Hematopoietic multipotent progenitor cell treated with erythropoietin and hydrocortisone succinate and interleukin-3 and kit ligand, for 8 days (in vitro differentiated cells): ENCODE measurements at places on chromosomes 2 and 18.

GRCh38 chr2:19348692-19349091 is 9.7 kb downstream of the OSR1 start:
- no peak for DNase-seq

- no peak for DNase-seq
These were observed 67.0 kb upstream of the TMEM200C start for GRCh38 chr18:5962362-5962761.

DNA sequence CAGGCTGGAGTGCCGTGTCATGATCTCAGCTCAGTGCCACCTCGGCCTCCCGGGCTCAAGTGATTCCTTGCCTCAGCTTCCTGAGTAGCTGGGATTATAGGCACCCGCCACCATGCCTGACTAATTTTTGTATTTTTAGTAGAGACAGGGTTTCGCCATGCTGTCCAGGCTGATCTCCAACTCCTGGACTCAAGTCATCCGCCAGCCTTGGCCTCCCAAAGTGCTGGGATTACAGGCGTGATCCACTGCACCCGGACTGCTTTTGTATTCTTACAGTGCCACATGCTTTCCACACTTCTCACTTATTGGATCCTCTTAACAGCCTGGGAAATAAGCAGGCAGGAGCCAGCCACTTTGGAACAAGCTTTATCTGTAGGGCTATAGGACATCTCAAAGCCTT is 25.3 kb upstream of the BCL2L11 start:
- no peak for DNase-seq

GRCh38 chr2:45925026-45925425 is 273.6 kb downstream of the PRKCE start:
- no peak for DNase-seq

- DNase-seq: no peak
These were observed 90.6 kb downstream of the PAX3 start for GRCh38 chr2:222208010-222208690.

- no peak for DNase-seq
These were observed 99.6 kb upstream of the CSRNP3 start for GRCh38 chr2:165369898-165370296.

- no peak for DNase-seq
These were observed 107.9 kb upstream of the TTC39C start for GRCh38 chr18:23906658-23907057.

GRCh38 chr18:13542520-13542847 is 183.9 kb downstream of the FAM210A start:
- no peak for DNase-seq
